Kidney glomerular epithelial cell (primary cell): ENCODE measurements at places on chromosomes 3 and 15.

GRCh38 chr3:157360044-157360443 lies 76.6 kb upstream of the PTX3 start:
- peak; percentile 93 for DNase-seq

GRCh38 chr3:109336291-109336861 lies 970 bp downstream of the DPPA4 start:
- DNase-seq, result no peak

GRCh38 chr3:101838691-101839090 lies 10.6 kb upstream of the NFKBIZ start:
- DNase-seq, result no peak

GRCh38 chr3:179666436-179667035 lies 13.7 kb downstream of the USP13 start:
- no peak for DNase-seq

GRCh38 chr3:101069901-101070798 lies 76.9 kb upstream of the ABI3BP start:
- no peak for DNase-seq

GRCh38 chr15:77486542-77487468 lies 66.1 kb downstream of the HMG20A start:
- no peak for DNase-seq

DNA sequence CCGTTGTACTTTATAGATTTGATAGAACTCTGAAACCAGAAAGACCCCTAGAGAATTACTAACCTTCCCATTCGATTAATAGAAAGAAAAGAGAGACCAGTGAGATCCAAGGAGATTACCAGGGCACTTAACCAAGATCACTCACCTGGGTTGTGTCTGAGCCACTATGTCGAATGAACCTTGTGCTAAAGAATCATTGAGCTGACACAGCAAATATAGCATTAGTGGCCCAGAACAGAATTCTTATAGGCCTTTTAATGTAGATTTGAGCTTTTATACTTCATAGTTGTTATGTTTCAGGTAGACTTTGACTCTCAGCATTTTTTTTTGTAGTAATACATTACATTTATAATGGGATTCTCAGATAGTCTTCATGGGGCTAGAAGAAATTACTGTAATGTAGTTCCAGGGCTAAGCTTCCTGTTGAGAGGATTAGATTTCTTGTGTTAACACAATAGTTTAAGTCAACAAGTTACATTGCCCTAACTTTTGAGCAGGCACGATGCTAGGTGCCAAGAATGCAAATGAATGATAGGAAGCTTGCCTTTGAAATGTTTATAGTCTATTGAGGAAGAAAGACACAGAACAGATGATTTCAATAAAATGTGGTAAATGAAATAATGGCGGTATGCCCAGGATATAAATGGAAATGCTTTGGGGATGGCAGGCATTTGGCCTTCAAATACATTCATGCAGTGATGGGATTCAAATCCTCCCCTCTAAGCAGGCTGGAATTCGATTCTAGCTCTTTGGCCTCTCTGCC lies 24.4 kb upstream of the ABHD10 start:
- DNase-seq, result no peak

DNA sequence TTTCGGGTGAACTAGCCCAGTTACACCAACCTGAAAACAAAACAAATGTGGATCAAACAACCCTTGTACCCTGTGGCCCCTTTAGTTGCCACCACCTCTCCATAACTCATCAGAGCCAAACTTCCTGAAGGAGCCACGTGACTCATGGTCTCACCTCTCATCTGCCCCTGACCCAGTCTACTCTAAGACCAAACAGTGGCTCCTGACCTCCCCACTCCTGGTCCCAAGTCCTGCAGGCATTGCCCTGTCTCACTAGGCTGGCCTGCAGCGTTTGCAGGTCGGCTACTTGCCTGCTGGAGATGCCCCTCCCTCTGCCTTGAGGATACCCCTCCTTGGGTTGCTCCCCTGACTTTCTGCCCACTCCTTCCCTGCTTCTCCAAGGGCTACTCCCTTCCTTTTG lies 23.1 kb downstream of the SLC6A11 start:
- DNase-seq, result no peak

DNA sequence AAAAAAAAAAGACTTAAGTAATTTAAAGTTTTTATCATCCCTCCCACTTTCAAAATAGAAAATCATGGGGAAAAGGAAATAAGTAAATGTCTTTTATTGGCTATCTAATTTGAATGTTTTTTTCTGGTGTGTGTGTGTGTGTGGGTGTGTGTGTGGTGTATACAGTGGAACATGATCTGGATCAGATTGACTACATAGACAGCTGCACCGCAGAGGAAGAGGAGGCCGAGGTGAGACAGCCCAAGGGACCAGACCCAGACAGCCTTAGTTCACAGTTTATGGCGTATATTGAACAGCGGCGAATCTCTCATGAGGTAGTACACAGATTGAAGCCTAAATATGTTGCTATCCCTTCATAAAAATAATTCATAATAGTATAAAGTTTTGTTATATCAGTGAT lies 44.5 kb downstream of the LRCH3 start:
- no peak for DNase-seq

DNA sequence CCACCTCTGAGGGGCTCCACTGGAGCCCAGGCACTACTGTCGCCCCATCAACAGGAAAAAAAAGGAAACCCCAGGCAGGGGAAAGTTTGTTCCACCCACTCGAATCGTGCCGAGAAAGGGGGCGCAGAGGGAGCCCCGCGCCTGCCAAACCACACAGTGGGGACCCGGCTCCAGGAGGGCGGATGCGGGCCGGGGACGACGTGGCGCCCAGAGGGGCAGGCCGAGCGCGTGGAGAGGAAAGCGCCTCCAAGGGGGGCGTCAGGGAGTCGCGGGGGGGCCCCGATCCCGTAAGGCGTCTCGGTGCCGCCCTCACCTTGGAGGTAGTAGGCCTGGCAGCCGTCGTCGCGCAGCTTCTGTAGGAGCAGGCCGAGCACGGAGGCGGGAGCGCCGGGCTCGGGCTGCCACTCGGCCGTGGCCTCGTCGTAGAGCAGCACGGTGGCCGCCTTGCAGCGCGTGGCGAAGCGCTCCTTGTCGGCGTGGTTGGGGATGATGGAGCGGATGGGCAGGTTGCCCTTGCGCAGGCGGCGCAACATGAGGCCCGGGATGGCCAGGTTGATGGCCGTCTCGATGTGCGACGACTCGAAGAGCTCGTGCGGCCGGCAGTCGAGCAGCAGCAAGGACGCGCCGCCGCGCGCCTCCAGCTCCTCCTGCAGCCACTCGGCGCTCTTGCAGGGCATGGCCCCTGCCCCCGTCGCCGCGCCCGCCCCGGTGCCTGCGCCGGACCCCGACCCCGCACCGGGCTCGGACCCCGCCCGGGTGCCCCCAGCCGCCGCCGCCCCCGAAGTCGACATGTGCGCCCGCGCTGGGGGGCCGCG lies 627 bp downstream of the DUSP7 start:
- no peak for DNase-seq

DNA sequence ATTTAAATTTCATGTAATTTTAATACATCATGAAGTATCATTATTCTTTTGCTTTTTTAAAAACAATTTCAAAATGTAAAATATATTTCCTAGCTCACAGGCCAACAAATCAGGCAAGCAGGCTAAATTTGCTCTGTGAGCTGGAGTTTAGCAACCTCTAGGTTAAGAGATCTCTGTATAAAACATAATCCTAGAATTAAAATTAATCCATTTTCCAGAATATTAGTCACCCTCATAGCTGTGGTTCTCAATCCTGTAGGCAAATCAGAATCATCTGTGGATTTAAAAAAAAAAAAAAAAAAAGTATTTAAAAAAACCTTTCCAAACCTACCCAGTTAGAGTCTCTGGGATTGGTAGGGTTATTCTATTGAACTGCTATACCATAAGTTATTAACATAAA lies 209.7 kb downstream of the MINAR1 start:
- no peak for DNase-seq

DNA sequence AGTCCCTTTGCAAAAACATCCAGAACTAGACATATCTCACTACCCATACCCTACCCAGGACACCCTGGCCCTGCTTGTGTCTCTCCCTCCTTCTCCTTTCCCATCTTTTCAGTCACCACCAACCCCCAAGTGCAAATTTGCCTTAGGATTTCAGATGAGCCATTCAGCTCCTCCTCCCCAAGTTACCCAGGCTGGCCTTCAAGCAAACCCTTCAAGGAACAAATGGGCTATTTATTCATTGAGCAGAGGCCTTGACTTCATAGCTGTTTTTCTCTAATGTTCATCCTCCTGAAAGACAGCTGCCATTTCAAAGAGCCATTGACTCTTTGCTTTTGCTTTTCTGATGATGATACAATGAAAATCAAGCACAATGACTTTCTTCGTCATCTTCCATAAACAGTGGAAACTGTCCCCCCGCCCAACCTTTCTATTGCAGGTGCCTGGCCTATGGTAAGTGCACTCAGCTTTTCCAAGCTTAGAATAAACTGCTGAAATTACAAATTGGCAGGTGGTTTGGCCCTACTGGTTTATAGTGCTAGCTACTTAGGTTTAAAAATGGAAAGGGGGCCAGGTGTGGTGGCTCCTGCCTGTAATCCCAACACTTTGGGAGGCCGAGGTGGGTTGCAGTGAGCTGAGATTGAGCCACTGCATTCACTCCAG lies 26.1 kb upstream of the KLHL6 start:
- no peak for DNase-seq

DNA sequence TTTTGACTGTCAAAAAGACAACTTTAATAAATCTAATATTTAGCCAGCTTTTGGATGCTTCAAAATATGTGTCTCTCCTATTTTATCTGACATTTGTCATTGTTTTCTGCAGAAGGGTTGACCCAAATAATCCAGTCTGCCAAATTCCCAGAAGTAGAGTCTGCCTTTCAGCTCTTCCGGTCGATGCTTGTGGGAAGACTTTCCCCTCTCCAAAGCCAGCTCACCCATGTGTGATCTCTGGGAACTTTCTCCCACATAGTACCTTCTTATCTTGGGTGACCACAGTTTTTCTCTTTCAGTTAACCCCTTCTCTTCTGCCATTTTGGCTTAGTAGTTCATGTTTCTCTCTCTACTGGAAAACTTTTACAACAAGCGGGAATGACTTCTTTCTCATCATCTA lies 94.1 kb downstream of the ASB7 start:
- no peak for DNase-seq

DNA sequence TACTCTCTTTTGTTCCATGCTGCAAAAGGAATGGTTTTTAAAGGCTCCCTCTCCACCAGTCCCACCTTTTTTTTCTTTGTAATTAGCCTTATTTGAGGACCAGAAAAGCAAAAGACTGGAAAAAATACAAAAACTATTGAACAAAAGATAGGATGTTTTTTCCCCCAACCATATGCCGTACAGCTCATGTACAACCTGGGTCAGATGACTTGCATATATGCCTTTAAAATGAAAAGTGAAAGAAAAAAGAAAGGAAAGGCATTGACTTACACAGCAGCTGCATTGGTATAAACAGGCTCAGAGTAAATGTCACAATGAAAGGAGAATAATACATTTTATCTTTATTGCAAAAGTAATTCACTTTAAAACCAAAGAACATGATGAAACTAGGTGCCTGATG lies 69.5 kb upstream of the CMC1 start:
- no peak for DNase-seq

- DNase-seq, result no peak
These were observed 21.1 kb downstream of the ANXA2 start for GRCh38 chr15:60376677-60377095.

- DNase-seq, result no peak
These were observed 144.0 kb downstream of the CHSY1 start for GRCh38 chr15:101107625-101108460.

DNA sequence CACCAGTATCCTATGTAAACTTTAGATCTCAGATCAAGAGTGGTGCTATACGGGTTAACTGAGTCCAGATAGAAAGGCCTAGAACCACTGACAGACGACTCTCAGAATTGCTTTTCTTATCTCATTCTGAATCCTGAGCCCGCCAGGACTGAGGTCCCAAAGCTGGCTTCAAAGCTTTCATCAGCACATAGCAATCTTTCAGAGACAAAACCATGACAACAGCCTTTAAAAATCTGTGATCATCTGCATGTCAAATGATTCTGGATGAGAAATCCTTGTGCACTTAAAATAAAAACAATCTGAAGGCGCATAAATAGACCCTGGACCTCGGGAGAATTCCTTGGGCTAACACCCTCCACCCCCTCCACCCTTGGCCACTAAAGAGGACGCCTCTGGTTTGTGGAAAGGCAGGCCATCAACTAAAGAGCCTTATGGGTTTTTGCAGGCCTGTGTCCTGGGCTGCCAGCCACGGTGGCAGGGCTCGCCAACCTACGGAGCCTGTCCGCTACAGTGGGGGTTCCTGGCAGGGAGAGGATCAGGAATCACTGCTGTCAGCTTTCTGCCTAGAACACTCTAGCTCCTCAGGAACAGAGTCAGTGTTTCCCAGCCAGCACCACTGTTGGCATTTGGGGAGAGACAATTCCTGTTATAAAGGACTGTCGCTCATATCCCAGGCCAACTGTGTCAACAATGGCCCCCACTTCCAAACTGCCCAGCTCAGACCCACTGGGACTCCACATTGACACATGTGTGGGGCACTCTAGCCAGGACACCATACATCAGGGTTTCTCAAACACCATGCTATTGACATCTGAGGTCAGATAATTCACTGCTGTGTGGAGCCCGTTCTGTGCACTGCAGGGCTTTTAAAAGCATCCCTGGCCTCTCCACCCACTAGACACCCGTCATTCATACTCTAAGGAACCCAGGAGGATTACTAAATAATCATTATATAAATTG lies 20.2 kb downstream of the TLE3 start:
- DNase-seq, result no peak

GRCh38 chr15:47711655-47712054 lies 5.7 kb upstream of the SEMA6D start:
- peak; percentile 31 for DNase-seq

- no peak for DNase-seq
These were observed 57.7 kb upstream of the BNIP2 start for GRCh38 chr15:59746777-59747176.
